ENCODE measurements at places on chromosomes 12 and 14. TPM values are rescaled to one million over a fixed set of nuclear protein-coding genes. Genes with fewer than 3 reads are reported as not detected.

Gene KRT78
- not detected for total RNA-seq

Gene RIMKLB
- 30.5 TPM for total RNA-seq

Gene SALL2
- 7.1 TPM for total RNA-seq

DNA sequence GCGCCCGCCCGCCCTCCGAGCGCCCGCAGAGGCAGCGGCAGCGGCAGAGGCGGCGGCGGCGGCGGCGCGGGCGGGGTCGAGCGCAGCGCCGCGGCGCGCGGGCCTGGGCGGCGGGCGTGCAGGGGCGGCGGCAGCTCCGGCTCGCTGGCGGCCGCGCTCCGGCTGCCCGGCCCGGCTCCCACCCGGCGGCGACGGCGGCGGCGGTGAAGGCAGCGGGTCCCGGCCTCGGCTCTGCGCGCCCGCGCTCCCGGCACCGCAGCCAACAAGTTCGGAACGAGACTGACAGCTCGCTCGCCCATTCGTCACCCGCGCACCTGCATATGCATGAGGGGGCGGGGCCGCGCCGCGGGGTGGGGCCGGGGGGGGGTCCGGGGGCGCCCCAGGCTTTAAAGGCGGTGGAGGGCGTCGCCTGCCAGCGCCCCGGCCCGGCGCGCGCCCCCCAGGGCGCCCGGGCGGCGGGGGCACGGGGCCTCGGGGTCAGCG lies at the start of gene JAG2:
JAG2 (minus strand) TSS at position 281 of the 483 bp plus-strand sequence. CDS start 356 bp downstream, outside the sequence.
- DNase-seq, result peak; percentile 78

DNA sequence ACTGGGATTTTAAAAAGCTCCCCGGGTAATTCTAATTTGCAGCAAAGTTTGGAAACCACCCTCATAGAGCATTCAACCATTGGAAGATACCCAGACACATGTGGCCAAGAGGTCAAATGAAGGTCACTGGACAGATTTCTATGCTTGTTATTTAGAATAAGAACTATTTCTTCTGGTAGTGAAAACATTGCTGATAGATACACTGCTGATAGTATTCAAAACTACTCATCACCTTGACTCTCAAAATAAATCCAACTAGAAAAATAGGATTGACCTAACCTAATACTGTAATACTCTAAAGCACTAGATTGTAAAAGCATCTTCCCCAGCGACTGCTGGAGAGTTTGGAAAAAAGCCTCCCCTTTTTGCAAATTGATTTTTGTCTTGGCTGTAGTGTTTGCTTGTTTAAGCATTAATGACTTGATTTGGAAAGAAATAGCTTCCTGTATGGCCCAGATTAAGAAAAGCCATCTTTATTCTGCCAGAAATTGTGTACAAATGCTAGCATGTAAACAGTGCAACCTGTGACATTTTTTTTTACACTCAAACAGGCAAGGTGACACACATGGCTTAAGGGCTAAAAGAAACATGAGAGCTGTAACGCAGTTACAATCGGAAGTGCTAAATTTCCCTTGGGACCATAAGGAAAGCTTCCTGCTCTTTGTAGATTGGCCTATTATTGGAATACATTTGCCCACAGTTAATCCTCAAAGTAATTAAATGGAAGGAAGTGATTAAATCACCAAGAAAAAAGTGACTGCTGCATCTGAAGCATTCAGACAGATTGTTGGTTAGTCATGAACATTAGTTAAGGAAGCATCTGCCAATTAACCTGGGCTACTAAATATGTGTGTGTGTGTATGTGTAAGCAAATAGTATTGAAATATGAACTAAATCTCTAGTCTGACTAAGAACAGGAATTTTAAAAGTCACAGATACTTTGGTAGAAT lies 356.5 kb upstream of the ATP2B1 start:
- DNase-seq, result no peak

DNA sequence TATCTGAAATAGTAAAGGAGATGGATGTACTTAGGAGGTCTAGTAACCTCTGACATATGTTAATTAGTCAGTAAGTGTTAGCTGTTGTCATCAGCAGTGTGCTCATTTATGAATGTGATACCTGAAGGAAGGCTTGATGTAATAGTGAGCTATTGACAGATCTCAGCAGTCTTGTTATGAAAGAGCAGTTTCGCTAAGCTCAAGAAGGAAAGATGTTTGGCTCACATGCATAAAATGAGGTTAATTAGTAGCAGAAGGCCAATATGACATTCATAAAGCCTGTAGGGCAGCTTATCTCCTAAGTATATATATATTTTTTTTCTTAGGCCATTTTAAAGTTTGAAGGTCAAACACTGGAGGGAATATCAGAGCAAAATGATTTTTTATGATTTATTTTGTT lies 2.8 kb downstream of the FAM234B start:
- DNase-seq, result no peak

DNA sequence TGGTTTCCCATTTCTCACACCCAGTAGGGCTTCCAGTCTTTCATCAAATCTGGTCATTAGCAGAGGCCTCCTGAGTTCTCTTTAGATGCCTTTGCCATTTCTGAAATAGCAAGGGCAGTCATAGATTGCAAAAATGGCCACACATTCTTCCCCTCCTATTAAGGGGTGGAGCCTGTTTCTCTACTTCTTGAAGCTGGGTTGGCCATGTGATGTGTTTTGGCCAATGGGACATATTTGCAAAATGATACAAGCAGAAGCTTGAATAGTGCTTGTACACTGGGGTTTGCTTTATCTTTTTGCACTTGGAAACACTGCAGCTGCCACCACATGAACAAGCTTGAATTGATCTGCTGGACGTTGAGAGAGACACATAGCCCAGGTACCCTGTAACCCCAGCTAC lies 109.3 kb downstream of the VRK1 start:
- no peak for DNase-seq

- no peak for DNase-seq
Observed at GRCh38 chr12:54870048-54870447, 15.7 kb downstream of the MUCL1 start.

GRCh38 chr14:60396718-60397343 lies 89.0 kb downstream of the C14orf39 start:
- DNase-seq, result no peak

- DNase-seq, result no peak
Observed at GRCh38 chr14:103627073-103628025, 1.7 kb upstream of the KLC1 start.

GRCh38 chr14:77603654-77604255 lies 12.7 kb downstream of the SPTLC2 start:
- no peak for DNase-seq

GRCh38 chr12:27637524-27637923 lies 58.7 kb upstream of the REP15 start:
- DNase-seq, result no peak

- no peak for DNase-seq
Observed at GRCh38 chr14:30330445-30330844, 228.5 kb upstream of the G2E3 start.

GRCh38 chr14:71452539-71452938 lies 479.7 kb upstream of the RGS6 start:
- DNase-seq, result no peak

DNA sequence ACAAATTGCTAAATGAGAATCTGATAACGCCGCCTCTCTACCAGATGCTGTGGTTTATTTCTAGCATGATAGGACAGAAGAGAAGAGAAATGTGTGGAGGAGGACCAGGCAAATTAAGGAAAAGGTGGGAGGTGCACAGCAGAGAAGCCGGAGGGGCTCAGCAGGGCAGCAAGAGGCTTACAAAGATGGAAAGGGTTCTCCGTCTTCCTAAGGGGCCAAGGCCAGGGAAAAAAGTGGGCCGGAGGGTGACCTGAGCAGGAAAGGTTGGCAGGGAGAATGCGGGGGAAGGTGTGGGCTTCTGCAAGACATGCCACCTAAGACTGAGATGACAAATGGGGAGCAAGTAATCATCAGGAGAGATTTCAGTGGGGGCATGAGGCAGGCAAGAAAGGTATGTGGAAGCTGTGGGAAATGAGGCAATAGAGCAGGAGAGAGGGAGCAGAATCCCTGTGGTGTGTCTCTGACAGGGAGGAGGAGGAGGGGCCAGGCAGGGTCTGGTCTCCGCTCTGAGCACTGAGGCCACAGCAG lies 18.7 kb downstream of the MANSC1 start:
- DNase-seq, result no peak

GRCh38 chr12:59886131-59886733 lies 290.4 kb downstream of the SLC16A7 start:
- no peak for DNase-seq

GRCh38 chr12:28390206-28390605 lies 199.9 kb downstream of the CCDC91 start:
- DNase-seq, result no peak

DNA sequence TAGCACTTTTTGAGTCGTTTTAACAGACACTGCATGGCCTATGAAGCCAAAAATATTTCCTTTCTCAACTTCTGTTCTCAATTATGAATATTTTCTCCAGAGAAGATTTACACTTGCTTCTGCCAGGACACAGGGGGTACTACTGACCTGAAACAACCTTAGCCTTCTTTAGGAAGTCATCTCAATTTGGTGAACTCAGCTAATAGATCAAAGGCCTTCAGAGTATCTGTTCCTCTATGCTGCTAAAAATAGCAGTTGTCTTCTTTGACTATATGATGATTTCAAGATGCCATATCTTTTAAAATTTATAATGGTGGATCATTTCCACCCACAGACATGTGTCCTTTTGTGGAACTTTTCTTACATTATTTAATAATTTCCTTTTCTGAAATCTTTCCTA lies 14.0 kb upstream of the NDUFA12 start:
- no peak for DNase-seq

DNA sequence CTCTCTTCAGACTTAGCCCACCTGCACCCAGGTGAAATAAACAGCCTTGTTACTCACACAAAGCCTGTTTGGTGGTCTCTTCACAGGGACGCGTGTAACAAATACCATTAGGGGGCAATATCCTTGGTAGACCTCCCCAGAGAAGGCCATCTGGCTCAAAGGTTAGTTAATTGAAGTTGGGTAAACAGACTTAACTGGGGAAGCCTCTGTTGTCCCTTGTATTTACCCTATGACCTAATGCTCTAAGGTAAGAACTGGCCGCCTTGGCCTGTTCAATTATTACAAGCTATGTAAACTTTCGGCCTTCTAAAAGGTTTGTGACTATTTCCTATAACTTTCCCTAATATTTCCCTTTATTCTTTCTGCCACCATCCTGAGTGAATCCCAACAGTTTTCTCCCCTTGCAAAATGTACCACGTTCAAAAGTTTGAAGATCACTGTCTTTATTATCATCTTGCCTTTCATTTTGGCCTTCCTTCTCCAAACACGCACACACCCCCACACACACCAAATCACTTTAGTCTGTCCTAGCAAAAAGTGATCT lies 15.3 kb upstream of the LYZ start:
- DNase-seq, result no peak
